ENCODE measurements at places on chromosomes 1 and 21.
A peak's percentile ranks its signal among the peaks of the same experiment; 100 is the strongest.

- DNase-seq: no peak
These were observed 134.2 kb downstream of the GDAP2 start for GRCh38 chr1:117795190-117795589.

DNA sequence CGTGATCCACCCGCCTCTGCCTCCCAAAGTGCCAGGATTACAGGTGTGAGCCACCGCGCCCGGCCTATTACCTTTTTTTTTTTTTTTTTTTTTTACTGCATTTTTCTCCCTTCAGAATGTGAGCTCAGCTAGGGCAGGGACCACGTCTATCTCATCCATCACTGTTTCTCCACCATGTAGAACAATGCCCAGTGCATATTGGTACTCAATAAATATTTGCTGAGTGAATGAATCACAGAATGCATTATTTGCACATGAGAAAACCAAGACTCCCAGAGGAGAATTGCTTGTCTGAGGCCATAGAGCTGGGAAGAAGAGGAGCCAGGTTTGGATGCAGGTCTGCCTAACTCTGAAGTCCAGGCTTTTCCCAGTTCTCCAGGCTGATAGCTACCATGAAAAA is 8.2 kb upstream of the SLC9A1 start:
- no peak for DNase-seq

DNA sequence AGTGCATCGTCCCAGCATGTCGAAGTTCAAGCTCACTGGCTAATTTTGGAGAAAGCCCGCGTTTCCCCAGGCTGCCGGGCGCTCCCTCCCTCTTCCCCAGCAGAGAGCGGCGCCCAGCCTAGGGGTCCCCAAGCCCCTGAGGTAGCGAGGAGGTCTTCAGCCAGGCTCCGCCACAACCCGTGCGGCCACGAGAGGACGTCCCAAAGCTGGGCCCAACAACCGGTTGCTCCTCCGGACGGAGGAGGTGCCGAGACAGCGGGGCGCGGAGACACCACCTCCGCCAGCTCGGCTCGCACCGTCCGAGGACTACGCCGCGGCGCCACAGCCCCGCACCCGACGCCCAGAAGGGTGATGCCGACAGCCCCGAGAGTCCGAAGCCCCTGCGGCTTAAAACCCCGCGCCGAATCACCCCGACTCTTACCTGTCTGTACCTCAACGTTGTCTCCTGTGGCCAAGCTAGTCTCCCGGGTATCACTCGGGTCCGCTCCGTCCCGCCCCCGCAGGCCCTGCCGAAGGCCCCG is at the start of gene DENND2C:
Gene DENND2C (minus strand): TSS at position 488 of the 521 bp plus-strand sequence. CDS start 44,065 bp downstream, outside the sequence.
- DNase-seq: no peak

DNA sequence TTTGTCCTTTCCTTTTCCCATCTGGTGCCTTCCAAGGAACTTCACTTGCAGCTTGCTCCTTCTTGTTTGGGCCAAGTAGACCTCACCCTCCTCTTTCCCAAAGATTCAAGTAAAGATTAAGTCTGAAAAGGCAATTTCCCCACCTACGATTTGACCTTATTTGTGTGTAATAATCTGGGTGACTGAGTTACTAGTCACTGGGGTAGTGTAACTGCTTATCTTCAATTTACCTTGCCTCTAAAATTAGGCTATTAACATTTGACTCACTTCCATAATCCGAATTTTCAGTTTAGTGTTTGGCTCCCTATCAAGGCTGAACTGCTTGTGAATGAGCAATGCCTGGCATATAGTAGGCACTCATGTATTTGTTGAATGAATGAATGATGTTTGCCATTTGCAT is 59.6 kb downstream of the PLA2G4A start:
- no peak for DNase-seq

- no peak for DNase-seq
These were observed 27.4 kb upstream of the GJA9 start for GRCh38 chr1:38908821-38909220.

GRCh38 chr1:206839857-206840256 is 25.6 kb upstream of the IL20 start:
- DNase-seq: no peak

DNA sequence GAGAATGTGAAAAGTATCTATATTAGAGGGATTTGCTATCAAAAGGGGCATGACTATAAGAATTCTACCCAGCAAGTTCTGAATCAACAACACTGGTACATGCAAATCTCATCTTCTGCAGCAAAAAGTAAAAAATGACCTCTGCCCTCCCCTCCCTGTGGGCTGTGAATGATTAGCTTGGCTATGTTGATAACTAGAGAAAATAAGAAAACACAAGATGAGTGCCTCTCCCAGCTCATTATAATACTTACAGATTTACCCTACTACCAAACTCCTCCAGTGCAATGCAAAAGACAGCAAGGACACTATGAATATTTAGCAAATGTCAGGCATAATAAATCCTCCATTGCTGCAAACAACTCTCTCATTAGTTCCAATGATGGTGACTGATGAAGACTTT is 102.4 kb downstream of the SLC45A1 start:
- DNase-seq: no peak

GRCh38 chr1:19894218-19894617 is 12.0 kb downstream of the OTUD3 start:
- no peak for DNase-seq

DNA sequence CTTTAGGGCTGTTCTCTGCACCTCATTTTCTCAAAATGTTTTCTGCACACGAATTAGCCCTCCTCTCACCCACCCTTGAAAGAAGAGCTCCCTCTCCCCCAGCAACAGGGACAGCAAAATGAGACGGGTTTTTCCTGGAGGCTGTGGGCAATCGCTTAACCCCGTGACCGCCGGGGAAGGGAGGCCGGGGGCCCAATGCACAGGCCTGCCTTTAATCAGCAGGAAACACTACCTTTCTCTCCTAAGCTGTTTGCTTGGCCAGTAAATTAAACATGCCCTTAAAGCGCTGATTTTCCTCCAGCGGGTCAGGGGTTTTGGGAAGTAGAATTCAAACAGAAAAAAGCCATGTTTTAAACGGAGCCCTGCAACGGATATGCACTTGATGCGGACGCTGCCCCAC is 114.4 kb downstream of the PRDM16 start:
- no peak for DNase-seq

DNA sequence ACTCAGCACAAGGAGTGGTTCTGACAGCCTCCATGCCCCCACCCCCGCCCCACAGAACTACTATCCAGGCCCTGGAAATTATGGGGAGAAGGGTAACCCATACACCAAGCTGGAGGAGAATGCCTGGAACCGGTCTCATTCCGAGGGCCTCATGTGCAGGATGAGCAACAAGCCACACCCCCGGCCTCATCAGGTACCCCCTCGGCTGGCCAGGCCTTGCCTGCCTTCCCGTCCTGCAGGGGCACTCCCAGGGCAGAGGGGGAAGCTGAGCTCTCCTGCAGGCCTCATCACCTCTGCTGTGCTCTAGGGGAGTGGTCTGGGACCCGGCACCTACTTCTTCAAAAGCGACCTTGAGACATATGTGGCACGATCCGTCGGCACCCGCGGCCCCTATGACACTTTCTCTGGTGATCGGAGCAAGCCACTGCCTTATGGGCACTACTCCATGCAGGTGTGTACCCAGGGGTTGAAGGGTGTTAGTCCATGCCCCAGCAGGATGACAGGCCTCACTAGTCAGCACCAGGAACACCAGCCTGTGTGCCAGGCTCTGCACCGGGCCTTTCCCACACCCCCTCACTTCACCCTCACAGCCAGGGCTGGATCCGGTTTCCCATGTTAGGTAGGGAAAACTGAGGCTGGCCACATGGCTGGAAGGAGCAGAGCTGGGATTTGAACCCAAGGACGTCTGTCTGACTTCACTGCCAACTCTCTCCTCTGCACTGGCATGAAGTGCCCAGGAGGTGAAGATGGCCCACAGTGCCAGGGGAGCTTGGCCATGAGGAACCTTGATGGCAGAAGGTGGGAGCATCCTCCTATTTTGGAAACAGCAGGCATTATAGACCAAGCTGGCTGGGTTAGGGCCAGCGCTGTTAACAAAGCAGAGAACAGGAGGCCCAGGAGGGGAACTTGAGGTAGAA is 10.9 kb upstream of the TTC22 start:
- no peak for DNase-seq

DNA sequence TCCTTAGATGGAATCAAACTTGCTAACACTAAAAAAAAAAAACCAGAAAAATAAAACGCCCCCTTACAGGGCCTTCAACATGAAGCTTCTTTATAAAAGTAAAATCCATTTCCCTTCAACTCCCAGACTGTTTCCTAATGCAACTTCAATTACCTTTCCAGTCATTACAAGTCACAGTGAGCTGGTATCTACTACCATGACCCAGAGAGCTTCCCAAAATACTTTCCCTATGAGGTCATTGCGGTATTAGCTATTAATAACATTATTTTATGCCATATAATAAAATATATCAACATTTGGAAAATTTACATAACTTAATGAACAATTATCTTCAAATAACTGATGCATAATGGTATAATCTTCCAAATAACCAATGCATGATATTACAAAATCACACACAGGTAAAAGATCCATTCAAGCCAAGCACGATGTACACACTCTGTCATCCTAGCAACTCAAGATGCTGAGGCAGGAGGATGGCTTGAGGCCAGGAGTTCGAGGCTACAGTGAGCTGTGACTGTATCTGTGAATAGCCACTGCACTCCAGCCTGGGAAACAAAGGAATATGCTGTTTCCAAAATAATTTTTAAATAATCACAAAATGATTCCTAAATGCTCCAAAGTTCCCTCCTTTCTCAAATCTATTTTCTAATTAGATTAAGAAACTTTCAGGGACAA is 24.1 kb downstream of the EIF4G3 start:
- DNase-seq: no peak

GRCh38 chr1:243713470-243714186 is 136.4 kb downstream of the AKT3 start:
- DNase-seq: no peak

DNA sequence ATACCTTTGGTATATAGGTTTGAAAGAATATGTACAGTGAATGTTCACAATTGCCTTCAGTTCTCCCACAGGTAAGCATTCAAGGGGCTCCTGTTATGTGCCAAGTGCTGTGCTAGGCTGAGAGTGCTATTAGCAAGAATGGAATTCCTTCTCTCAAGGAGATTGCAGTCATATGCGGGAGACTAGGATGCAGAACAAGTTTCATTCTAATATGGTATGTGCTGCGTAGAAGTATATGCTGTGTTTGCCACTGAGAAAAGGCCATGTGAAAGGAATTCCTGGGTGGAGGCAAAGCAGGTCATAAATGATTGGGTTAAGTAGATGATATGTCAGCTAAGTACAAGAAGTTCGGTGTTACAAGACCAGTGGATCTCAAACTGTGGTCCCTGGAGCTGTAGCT is 303.0 kb downstream of the GPATCH2 start:
- no peak for DNase-seq

DNA sequence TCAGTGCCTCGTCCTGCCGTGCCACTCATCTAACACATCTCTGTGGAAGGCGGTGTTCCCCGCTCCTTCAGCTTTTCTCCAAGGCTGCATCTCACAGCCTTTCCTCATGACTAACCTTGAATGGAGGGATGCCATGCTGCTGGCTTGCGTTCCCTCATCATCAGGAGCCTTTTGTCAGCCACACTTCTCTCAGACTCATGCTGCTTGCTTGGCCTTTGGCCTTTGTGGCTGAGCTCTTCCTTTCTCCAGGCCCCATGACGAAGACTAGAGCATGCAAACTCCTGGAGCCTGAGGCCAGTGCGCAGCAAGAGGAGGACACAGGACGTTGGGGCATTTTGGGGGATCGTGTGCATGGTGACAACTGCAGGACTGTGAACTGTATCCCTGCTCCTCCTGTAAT is 70.8 kb downstream of the SYT2 start:
- DNase-seq: no peak

GRCh38 chr1:68234094-68234493 is 1.8 kb upstream of the WLS start:
- no peak for DNase-seq

DNA sequence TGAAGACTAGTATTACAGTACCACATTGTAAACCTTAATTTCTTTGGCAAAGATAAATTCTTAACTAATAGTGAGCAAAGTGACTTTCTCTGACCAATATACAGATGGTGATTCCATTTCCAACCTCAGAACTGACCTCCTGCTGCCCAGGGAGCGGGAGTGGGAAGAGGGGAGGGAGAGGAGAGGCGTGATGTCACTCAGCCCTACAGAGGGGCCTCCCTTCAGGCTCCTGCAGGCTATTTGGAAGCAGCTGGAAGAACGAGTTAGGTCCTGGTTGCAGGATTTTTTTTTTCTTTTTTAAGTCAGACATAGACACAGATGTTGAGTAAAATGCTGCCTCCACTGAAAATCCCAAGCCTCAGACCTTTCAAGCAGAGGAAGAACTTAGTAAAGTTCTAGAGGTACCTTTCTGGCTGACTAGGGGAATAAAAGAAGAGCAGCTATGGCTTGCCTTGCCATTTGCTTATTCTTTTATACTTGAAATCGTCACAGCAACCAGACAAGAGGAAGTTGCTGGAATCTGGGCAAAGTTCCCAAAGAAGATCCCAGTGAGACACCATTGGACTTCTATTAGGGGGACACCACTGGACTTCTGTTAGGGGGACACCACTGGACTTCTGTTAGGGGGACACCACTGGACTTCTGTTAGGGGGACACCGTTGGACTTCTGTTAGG is 54.5 kb downstream of the EXO1 start:
- no peak for DNase-seq

DNA sequence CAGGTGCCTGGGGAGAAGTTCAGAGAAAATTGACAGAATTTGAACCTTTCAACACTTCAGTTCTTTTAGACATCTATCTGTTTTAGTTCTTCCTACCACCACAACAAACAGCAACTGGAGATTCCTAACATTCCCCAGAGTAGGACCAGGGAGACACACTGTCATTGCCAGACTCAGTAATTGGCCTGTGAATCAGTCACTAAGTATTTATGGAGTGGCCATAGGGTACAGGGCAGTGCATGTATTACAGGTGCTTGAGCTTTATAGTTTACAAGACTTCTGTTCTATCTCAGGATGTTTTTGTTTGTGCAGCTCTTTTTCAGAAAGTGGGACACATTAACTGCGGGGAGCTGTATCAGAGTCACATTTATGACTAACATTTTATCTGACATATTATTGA is 1.7 kb downstream of the CDC14A start:
- no peak for DNase-seq

DNA sequence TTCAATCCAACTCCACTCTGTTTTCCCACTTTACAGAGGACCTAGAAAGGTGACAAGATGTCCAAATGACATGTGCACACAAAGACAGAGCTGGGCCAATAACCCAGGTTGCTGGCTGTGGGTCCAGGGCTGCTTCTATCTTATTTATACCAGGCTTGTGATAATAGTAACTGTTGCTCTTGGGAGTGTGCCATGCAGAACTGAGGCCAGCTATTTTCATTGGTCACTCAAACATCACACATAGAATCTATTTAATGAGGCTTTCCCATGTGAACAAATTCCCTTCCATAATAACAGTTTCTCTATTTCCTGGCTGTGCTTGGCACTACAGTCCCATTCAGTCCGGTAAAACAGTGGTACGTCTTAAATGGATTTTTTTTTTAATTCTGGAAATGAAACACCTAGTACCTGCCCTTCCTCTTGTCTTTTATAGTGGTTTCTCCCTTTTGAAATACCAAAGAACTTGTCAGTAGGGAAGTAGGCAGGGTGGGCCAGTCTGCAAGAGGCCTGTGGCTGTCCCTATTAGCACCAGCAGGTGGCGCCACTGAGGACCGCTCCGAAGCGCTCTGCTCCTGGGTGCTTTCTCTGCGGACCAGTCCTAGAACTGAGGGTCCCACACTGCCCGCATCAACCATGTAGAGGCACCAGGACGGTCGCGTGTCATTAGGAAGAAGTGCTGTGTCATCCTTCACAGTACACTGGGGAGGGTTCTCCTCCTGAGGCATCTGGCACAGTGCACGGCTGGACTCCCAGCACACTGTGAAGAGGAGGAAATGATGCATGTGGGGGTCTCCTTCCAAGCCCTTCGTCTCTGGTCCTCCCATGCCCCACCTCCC is 52.1 kb downstream of the GPR161 start:
- peak; percentile 67 for DNase-seq

- DNase-seq: no peak
These were observed 32.1 kb downstream of the GRHL3 start for GRCh38 chr1:24351247-24351646.
